ENCODE measurements at places on chromosomes 4 and X.

DNA sequence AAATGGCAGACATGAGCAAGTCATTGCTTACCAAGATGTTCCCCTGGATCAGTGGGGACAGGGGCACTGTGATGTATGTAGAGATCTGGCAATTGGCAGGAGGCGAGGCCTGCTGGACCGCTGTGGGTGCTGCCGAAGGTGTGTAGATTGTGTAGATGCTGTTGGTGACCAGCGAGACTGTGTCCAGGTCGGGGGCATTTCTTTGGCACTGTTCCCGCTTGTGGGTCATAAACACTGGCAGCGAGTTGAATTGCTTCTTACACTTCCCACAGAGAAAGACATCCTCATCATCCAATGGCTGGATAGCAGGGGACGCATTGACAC, 52.7 kb downstream of the CFAP299 start:
- DNase-seq: no peak

GRCh38 chr4:165312506-165312905, 15.0 kb upstream of the MSMO1 start:
- peak; percentile 52 for DNase-seq

DNA sequence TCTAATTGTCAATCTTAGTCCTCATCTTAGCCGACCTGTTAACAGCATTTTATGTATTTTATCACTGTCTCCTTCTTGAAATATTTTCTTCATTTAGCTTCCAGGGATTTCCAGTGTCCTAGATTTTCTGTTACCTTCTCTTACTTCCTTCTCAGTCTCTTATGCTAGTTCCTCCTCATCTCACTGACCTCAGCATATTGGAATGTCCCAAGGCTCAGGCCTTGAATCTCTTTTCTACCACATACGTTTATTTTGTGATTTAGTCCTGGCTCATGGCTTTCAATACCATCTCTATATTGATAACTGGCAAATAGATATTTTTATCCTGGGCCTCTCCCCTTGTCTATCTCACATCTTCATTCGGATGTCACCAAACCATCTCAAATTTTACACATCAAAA, 61.1 kb downstream of the IQCM start:
- DNase-seq: peak; percentile 76

DNA sequence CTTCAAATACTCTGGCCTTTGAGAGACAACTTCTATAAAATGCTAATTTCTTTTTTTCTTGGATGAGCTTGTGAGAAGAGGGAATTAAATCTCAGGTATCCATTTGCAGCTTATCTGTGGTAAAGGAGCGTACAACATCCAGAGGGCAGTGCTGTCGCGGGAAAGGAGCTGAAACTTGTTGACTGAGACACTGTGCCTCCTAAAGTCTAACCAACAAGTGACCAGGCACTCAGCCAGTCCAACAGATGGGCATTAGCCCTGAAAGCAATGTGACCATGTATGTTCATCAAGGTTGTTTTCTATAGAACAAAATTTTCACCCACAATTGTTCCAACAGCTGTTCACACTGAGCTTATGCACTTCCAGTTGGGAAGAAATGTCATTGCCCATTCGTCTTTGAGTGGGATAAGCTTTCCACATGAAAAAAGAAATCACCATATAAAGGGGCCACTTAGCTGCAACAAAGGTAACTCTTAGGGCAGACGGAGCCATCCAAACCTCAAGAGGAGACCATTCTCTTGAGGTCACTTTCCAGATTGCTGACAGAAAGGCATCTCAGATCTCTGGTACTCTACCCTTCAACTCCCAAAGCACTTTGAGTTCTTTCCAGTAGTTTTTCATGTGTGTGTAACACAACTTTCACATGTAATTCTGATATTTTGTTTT, 244.8 kb upstream of the NEIL3 start:
- DNase-seq: no peak

- DNase-seq: peak; percentile 29
These were observed 130.0 kb upstream of the LNX1 start for GRCh38 chr4:53721263-53721662.

- DNase-seq: peak; percentile 33
These were observed 113.0 kb upstream of the PRDX4 start for GRCh38 chrX:23554304-23554703.

DNA sequence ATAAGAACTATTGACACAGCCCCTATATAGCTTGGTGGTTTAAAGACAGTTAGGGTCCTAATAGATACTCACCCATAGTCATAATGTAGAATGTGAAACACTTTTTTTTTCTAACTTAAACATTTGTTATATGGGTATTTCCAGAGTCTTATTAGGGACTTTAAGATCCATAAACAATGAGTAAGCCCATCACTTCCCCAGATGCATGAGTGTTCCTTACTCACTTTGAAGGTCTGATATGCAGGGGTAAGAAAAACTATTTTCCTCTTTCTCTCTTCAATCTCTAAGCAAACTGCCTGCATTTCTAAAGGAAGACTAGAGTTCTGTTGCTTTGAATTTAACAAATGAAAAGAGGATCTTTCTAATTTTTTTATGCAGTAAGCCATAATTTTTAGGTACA, 443.6 kb upstream of the PITX2 start:
- peak; percentile 80 for DNase-seq

Measured in fibroblast of skin of back (primary cell).